AG08395 (cell line): ENCODE measurements at places on chromosomes 12 and 14.

- DNase-seq = no peak
These were observed 62.4 kb upstream of the PSMC1 start for GRCh38 chr14:90193925-90194324.

DNA sequence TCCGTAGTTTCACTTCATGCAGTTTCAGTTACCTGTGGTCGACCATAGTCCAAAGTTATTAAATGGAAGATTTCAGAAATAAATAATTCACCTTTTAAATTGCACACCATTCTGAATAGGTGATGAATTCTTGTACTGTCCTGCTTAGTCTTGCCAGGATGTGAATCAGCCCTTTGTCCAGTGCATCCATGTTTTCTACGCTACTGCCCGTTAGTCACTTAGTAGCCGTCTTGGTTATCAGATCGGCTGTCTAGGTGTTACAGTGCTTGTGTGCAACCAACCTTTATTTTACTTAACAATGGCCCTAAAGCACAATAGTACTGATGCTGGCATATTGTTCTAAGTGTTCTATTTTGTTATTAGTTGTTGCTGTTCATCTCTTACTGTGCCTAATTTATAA is 146.7 kb downstream of the ACSS3 start:
- no peak for DNase-seq

DNA sequence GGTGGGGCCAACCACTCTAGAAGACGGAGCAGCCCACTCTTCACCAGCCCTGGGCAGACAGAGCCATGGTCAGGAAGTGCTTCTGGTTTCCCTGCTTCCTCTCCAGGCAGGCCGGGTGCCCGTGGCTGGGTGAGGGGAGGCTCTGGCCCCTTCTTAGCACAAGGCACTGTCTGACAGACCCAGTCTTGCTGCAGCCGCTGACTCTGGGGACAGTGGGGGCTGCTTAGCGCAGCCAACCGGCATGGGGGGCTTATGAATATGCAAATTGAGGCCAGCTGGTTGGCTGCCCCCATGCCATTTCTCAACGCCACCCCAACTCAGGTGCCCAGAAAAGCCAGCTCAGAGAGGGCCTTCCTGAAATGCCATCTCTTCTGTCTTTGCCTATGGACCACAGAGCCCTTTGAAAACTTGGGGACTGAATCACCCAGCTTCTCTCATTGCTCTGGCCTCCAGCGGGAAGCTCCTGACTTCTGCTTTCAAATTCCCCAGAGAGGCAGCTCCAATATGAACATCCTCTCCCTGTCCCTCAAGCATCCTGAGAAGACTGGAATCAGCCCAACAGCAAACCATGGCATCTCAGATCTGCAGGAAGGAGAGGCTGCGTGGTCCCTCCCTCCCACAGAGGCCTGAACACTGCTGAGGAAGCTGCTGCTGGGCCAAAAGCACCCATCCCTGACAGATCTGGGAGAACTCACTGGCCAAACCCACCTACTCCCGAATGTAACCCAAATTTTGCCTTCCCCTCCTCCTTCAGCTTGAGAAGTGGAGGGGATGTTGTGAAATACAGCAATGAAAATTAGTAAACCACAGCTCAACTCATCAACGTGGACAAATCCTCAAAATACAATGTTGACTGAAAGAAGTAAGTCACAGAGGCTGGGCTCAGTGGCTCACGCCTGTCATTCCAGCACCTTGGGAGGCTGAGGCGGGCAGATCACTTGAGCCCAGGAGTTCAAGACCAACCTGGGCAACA is at the start of gene PROX2:
Gene PROX2 (minus strand): TSS at position 205 of the 973 bp plus-strand sequence. CDS start 12,311 bp downstream, outside the sequence.
- DNase-seq = no peak

DNA sequence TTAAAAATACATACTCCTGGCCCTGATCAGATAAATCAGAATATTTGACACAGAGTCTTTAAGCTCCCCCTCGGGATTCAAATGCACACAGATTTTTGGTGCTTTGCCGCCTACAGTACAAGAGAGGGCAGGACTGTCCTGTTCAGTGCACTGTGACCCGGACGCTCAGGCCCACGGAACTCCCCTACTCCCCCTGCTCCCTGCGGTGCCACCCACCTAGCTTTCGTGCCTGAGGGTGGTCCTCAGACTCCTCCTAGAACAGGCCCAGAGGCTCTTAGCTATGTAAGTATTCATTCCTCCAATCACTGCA is 13.7 kb upstream of the SERPINA3 start:
- no peak for DNase-seq

DNA sequence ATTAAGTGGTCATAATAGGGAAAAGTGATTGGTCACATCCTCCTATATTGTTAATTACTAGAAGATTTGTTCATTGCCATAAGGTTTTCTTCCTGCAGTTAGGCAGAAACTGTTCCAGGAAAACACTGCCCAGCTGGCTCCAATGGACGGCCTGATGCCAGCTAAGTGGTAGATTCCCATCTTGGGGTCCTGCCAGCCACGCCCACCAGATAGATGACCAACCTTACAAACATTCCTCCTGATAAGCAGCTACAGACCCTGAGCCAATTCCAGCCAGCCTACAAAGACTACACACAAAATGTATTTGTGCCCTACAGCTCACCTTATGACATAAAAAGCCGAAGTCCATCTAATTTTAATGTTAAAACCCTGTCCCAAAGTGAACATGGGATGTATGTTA is 685.9 kb upstream of the USP15 start:
- DNase-seq = no peak

DNA sequence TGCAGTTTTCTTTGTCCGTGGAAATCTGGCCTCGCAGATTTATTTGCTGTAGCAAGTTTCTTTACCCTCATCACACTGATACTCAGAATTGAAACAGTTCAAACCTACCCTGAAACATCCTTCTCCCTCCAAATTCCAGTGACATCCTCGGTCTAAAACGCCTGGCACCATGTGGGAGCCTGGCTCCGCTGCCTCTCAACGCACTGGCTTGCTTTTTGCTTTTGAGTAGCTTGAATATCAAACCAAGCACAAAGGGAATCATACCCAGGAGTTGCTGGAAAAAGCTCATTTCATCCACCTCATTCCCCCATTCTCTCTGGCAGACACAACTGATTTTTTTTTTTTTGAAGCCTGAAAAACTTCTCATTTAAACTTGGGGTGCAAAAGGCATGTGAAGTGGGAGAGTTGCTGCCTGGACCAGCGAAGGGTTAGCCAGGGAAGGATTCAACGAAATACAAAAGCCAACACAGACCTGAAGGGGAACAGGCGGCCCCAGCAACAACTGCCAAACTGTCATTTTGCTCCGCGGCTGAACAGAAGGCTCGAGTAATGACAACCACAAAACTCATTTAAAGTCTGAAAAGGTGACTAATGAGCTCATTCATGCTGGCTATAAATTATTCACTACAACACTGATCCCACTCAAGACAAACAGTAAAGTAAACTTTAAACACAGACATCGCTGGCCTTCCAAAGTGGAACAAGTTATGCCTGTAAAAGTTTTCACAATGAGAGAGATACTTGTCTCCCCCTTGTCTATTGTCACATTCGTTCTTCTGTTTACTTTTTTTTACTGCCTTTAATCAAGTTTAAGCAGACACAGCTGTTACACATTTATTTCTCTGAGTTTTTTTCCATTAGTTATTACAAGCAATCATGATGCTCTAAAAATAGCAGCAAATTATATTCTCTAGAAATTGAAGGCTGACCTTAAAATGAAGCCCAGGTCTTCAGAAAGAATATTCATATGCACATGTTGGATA is 12.5 kb upstream of the FOXN3 start:
- no peak for DNase-seq

GRCh38 chr12:96720363-96720705 is 186.7 kb upstream of the NEDD1 start:
- DNase-seq = peak; percentile 4

DNA sequence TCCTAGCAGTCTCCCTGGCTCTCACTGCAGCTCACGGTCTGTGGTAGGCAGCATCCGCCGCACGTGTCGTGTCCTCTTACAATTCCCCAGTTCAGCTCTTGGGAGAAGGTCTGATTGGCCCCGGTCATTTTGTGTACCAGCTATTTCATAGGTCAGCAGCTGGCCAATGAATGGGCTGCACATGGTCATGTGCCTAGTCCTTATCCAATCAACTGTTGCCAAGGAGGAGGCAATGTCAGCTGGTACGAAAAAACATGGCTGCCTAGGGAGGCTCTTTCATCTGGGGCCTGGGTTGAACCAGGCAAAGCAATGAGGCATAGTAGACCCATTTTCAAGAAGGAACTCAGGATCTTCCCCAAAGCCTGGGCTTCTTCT is 46.1 kb downstream of the RNFT2 start:
- no peak for DNase-seq

GRCh38 chr12:116498471-116498870 is 60.7 kb upstream of the MAP1LC3B2 start:
- peak; percentile 68 for DNase-seq

- no peak for DNase-seq
These were observed 6.0 kb downstream of the PAX9 start for GRCh38 chr14:36667679-36668078.

DNA sequence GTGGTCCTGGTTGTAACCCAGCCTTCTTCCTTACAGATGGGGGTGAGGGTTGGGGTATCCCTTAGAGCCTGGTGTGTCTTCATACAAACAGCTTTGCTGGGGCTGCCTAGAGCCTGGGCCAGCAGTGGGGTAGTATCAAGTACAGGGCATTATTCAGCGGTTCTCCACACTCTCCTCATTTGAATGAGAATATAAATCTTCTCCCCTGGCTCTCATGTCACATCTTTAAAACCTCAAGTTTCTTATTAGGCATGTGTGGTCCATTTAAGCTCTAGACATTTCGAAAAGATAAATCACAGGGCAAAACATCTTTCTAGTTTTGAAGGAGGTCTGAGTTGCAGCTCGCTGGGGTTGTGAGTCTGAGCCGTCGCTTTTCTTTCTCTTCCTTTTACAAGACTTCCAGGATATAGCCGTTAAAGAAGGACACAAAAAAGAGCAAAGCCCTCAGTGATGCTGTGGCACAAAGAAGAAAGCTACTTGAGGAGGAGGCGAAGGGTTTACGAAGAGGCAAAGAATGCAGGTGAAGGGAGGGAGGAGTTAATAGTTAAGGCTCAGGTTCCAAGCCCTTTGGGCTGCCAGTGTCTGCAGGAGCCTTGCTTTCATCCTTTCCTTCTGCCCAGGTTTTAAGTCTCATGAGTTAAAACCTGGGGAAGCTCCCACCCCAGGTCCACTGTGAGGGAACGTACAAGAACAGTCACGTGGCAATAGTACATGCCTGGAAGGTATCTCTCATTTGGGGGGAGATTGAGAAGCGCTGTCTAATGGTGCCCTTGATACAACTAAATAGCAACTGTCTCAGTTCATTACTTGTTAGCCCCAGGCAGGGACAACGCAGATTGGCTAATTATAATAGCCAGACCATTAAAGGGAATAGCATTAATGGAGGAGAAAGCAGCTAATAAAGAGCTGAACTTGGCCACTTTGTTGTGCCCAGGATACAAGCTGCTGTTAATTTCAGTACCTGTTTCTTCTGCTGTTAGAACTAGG is 94.2 kb downstream of the ETV6 start:
- no peak for DNase-seq

GRCh38 chr12:122123051-122123760 is 44.6 kb downstream of the MLXIP start:
- DNase-seq = peak; percentile 79

- DNase-seq = no peak
These were observed 3.0 kb downstream of the FOXA1 start for GRCh38 chr14:37591941-37592481.

GRCh38 chr12:82893896-82894295 is 207.2 kb downstream of the TMTC2 start:
- no peak for DNase-seq

GRCh38 chr12:51590347-51591015 is 552 bp upstream of the SCN8A start:
- DNase-seq = peak; percentile 88

GRCh38 chr14:81478446-81478845 is 55.2 kb downstream of the SEL1L start:
- DNase-seq = no peak

DNA sequence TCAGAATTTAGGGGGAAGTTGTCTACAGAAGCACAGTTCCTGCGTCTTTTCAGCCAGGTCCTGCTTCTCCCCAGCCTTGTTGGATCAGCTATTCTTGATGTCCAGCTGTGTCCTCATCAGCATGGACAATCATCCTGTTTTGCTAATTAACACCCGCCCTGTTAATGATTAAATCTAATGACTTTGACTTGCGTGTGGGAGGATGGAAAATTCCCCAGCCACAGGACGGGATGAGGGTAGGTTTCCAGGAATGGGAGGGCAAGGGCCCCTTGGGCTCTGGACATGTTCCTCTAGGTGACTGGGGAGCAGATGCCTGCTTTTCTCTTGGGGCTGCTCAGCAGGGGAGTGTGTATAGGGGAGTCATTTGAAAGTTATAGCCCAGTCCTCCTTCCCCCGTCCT is 5.3 kb upstream of the PPP1R1A start:
- DNase-seq = no peak

DNA sequence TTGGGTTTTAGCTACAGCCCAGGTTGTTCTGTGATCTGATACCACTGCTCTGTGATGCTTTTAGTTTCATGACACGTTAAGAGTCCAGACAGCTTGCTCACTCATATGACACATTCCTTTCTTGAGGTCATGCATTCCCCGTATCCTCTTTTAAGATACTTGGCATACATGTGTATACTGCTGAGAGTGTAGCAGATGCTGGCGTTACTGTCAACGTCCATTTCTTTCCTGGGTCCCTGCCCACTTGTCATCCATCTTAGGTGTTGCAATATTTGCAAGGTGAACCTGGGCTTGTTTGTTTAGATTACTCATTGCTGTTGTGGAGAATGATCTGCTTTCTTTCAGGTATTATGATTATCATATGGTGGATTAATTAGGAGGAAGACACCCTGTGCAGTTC is 9.1 kb upstream of the EMP1 start:
- peak; percentile 77 for DNase-seq

GRCh38 chr12:111034083-111034885 is 113.9 kb upstream of the MYL2 start:
- DNase-seq = no peak

GRCh38 chr14:20469242-20469889 is at the start of gene PNP:
PNP (plus strand) TSS chr14:20469406; CDS start chr14:20469525, 119 bp downstream.
- peak; percentile 97 for DNase-seq

- no peak for DNase-seq
These were observed 26.4 kb upstream of the SLC7A8 start for GRCh38 chr14:23209651-23210423.

DNA sequence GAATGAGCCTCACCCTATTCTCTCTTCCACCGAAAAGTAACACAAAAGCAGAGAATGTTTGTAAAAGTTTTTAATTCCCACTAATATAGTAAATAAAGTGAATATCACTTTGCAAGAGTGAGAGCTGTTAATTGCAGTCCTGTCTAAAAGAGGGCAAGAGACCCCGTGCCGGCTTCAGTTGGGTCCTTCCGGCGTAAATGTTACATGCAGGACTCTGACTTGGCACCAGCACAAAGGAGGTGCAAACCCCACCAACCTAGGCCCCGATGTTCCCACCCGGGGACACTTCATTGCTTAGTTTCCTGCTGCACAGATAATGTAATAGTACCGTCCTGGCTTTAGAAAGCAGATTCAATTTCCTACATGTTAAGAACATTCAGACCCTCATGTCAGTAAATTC is 66.0 kb upstream of the DYNC1H1 start:
- no peak for DNase-seq

- peak; percentile 50 for DNase-seq
These were observed 98.4 kb downstream of the EFCAB11 start for GRCh38 chr14:89855961-89856656.

- no peak for DNase-seq
These were observed 126.7 kb upstream of the MDM1 start for GRCh38 chr12:68458866-68459265.

- peak; percentile 65 for DNase-seq
These were observed 67.2 kb downstream of the PTPRR start for GRCh38 chr12:70853326-70853725.
